ENCODE measurements at places on chromosomes 4 and X.

DNA sequence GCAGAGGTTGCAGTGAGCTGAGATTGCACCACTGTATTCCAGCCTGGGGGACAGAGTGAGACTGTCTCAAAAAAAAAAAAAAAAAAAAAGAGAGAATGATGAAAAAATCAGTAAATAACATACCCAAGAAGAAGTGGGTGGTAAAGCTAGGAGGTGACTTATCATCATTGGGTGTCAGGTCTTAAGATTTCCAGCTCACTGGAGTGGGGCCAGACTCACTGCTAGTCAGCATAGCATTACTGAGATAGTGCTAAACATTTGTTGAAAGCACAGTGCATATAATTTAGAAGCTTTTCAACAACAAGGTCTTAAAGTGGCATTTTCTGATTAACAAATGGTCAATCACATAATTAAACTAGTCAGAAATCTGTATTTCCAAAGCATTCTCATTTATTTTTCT is 221.8 kb upstream of the GYPA start:
- DNase-seq, result no peak

DNA sequence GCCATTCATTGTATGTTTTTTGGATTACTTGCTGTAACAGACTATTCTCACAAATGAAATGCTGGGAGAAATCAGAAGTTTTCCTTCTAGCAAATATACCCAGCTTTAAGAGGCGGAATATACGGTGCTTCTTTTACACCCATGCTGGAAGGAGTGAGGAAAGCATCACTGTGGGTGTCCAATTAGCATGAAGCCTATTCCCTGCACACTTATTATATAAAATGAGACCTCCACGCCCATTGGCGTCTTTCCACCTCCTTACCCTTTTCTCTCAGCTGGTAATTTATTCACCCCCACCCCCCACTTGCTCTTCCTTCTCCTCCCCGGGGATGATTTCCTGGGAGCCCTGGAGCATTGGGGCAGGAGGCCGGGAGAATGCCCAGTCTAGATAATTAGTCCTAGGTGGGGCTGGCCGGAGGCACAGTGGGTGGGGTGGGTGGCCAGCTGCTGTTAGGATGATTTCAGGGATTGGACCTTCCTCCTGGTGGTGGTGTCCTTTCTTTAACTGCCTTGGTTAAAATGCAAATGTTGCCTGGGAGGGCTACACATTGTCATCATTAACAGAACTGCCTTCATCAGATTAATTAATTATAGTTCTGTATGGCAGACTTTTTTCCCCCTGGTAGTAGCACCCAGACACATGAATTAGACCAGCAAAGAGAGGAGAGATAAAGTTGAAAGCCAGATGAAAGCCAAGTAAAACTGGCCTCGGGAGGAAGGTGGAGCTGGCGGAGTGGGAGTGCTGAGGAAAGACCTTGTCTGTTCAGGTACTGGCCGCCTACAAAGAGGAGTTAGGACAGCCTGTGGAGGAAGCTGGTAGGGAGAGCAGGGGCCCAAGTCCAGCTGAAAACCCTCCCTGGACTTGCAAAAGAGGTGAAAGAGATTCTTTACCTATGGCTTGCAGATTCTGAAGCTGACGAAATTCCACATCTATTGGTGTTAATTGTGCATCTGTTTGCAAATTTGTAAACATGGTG is 11.4 kb downstream of the SHROOM2 start:
- no peak for DNase-seq

DNA sequence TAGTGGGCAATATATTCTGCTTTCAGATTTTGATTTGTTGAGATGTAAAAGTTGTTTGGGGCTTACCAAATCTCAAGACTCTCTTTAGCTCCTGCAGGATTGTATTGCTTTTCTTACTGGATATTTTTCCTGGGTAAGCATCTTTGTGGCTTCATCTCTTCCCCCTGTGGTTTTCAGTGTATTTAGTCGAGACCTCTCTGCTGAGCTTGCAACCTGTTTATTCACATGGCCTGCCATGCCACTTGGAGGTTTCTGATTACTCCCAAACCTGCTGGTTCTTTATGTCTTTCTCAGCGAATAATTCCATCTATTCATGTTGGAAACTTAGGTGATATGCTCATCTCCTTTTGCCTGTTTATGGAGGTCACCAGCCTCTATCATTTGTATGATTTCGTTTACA is 10.9 kb downstream of the CCNG2 start:
- no peak for DNase-seq

DNA sequence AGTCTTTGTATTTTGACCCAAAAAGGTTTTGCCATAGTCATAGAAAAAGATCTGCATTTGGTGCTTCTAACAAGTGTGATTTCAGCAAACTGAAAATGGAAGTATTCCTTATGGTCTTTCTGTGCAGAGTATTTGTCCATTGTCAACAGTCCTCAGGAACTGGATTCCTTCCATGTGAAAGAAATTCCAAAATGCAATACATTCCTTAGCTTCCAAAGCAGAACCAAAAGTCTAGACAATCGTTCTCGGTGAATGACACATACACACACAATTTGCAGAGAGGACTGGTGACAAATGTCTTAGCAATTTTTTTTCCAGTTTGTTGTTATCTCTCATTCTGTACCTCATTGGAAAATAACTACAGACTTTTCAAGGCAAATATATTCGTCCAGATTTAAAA is 562.2 kb upstream of the SLIT2 start:
- peak; percentile 93 for DNase-seq

DNA sequence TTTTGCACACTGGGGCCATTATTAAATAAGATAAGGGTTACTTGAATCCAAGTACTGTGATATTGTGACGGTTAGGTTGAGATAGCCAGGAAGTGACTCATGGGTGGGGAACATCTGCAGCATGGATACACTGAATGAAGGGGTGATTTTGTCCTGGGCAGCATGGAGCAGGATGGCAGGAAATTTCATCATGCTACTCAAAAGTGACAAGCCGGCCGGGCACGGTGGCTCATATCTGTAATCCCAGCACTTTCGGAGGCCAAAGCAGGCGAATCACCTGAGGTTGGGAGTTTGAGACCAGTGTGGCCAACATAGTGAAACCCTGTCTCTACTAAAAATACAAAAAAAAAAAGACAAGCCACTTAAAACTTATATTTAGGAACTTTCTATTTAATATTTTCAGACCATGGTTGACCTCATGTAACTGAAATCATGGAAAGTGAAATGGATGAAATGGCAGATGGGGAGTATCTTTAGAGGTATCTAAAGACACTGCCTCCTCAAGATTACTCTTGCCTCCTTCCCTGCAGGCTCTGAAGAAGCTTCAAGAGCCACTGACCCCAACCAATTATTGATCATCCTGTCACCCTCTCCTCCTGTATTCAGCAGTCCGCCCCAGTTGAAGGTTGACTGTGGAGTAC is 3.9 kb upstream of the TRIM60 start:
- no peak for DNase-seq

DNA sequence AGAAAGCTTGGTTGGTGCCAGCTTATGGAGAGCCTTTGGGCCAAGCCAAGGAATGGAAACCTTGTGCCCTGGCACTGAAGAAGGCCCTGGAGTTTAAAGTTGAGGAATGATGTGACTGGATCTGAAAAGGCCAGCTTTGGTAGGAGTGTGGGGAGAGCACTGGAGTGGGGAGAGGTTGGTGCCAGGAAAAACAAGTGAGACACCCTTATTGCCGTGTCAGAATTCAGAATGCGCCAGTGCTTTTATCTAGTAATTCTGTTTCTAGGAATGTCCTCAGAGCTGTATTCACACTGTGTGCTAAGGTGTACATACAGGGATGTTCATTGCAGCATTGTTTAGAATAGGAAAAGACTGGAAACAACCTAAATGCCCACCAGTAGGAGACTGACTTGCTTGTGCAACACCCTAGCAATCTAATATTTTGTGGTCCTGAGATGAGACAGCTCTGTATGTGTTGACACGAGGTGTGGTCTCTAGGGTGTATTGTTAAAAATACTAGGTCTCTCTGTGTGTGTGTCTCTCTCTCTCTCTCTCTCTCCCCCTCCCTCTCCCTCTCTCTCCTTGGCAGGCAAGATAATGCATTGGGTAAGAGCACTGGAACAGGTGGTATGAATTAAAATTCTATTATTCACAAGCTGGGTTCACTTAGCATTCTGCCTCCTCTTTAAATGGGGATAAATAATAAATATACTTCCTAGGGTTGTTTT is 107.8 kb downstream of the GATB start:
- peak; percentile 94 for DNase-seq
